Skin of body (tissue), 3 donors: ENCODE measurements at places on chromosomes 2 and 18.

GRCh38 chr2:173001664-173002604 is 73.7 kb upstream of the MAP3K20 start:
- no peak for DNase-seq

- no peak for DNase-seq
These were observed 117.1 kb upstream of the KLHL14 start for GRCh38 chr18:32889615-32890593.

GRCh38 chr2:212414767-212415211 is 123.8 kb downstream of the ERBB4 start:
- DNase-seq, result no peak

- DNase-seq, result peak; percentile 4
These were observed 261.6 kb upstream of the SPOPL start for GRCh38 chr2:138239902-138240491.

GRCh38 chr2:76381624-76382023 is 670.9 kb upstream of the GCFC2 start:
- DNase-seq, result no peak
